ENCODE measurements at places on chromosomes 11 and 22.

DNA sequence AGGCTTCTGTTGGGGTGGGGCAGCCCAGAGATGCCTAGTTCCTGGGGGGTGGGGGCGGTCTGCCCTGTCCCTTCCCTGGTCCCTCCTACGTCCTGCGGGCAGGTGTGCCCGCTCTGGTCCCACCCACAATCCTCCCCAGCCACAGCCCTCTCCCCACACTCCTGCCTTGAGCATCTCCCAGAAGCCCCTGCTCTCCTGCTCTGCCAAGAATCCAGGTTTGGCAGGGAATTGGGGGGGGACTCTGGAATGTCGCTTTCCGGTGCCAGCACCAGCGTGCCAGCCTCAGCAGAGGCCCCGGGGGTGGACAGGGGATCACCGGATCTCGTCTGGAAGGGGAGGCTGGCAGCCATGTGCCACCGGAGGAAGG lies 11.4 kb upstream of the PDGFB start:
- no peak for DNase-seq

DNA sequence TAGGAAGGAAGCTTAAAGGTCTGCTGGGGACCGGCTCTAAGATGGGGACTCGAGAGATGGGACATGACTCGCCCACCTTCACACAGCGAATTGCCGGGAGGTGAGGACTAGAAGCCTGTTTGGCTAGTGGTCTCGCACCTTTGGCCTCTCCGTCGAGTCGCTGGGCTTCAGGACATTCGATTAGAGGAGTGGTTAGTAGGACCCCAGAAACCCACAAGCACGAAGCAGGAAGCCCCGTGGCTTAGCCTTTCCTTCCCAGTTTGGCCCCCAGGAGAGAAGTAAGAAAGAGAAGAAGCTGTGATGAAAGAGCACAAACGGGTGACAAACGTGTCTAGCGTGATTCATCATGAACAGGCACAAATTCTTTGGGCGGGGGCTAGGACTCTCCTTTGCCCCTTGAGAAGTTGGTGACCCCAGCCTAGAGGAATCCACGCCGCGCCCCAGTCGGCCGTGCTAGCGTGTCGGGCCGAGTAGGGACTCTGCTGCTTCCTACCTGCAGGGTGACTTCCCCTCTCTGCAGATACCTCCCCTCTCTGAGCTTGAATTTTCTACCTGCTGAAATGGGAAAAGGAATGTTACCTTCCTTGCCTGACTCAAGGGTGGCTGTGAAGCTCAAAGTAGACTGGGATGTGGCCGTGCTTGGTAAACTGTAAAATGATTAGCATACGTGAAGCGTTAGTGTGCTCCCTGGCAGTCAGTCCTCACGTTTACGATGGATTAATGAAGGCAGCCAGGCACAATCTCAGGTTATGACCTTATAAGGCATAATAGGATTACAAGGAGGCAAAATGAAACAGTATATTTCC lies 1.1 kb upstream of the ADM start:
- DNase-seq = no peak

DNA sequence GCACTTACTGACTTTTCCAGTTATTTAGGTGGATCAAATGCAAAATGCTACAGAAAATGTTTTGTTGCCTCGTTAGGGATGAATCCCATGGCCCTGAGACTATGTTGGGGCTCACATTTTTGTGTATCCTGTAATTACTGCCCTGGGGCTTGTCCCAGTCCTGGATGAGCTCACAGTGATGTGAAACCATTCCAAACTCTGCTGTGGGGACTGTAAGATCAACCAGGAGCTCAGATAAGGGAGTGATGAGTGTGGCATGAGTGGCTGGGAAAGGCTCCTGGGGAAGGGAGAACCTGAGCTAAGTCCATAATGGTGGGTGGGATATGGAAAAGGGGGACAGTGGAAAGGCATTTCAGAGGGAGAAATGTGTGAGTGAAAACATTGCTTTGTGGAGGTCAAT lies 54.0 kb downstream of the SLC5A1 start:
- DNase-seq = no peak

GRCh38 chr11:44188643-44189042 lies 93.2 kb downstream of the EXT2 start:
- DNase-seq = no peak

DNA sequence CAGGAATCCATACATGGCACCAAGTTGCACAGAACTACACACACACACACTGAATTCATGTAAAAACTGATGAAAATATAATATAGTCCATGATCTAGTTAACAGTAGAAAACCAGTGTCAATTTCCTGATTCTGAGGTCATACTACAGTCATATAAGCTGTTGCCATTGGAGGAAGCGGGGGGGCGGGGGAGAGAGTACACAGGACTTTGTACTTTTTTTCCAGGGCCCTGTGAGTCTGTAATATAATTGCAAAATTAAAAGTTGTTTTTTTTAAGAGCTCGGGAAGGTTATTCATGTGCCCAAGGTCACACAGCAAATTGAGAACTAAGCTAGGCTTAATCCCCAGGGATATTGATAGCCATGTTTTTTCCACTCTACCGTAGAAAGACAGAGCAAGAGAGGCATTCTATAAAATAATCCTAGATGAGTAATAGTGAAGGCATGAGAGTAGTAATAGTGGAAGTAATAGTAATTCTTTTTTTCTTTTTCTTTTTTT lies 312.3 kb downstream of the MN1 start:
- no peak for DNase-seq

DNA sequence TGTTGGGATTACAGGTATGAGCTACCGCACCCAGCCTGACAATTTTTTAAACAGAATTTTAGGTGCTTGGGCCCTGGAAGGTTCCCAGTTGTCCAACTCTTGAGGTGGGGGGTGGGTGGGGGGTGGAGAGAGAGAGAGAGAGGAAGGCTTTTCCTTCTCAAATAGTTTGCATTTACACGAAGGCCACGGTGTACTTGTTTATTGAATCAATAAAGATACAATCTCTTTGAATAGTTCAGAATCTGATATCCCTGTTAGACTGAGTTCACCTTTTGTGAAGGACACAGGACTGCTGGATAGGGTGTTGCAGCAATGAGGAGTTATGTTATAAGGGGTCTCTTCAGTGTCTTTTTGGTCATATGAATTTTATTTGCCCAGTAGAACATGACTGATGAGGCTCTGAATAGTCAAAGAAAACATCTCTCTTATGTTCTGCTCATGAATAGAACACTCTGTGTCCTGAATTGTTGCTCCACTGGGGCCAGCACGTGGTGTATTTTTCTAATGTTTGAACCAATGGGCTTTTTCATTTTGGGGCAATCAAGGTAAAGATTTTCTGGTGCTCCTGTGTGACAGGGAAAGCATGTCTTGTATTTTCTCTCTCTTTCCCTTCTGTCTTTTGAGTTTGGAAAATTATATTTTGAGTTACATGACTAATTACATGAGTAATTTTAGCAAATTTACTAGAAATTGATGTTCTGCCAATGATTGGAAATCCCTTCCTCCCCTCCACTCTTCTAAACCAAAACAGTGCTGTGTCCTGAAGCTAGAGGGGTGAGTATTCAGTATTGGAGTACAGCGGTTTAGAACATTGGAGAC lies 61.7 kb downstream of the PTPRJ start:
- no peak for DNase-seq
